ENCODE measurements at places on chromosomes 3 and 15.

GRCh38 chr15:101258238-101259144 is 6.6 kb upstream of the CHSY1 start:
- DNase-seq: peak; percentile 39

GRCh38 chr3:32175607-32176197 is 62.8 kb upstream of the CMTM8 start:
- peak; percentile 33 for DNase-seq

GRCh38 chr15:77689821-77690220 is 57.1 kb upstream of the LINGO1 start:
- no peak for DNase-seq

- DNase-seq: no peak
These were observed 123.4 kb downstream of the ATP10A start for GRCh38 chr15:25739687-25740121.

- no peak for DNase-seq
These were observed 9.0 kb downstream of the PLCL2 start for GRCh38 chr3:16893618-16894200.

- no peak for DNase-seq
These were observed 185.0 kb downstream of the RBMS3 start for GRCh38 chr3:29465836-29466235.
